ENCODE measurements at places on chromosomes 6 and 20.

DNA sequence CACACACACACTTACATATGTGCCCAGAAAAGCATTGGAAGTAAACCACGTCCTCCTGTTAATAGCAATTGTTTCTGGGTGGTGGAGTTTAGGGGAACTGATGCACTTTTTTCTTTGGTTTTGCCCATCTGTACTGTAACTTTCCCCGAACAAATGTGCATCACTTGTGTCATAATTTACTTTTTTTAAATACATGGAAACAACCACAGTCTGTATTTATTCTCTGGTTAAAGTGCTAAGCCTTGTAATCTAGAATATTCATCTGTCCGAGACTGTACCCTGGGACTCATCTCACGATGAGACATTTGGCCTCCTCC, 61.5 kb upstream of the CD93 start:
- no peak for DNase-seq

DNA sequence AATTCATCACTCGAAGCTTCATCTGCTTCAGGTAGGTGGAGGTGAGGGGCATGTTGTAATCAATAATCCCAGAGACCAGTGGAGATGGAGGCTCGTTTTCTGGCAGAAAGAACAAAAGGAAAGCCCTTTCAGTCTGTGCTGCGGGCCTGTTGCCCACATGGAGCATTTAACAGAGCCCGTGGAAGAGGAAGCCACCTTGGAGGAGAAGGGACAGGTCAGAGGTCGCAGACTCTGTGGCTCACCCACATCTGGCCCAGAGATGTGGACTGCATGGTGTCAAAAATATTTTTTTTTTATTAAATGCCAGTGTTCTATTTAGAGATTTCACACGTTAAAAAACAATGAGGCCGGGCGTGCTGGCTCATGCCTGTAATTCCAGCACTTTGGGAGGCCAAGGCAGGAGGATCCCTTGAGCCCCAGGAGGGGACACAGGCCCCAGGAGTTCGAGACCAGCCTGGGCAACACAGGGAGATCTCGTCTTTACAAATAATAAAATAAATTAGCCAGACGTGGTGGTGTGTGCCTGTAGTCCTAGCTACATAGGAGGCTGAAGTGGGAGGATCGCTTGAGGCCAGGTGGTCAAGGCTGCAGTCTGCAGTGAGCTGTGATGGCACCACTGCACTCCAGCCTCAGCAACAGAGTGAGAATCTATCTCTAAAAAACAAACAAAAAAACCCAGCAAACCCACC, 73.6 kb downstream of the NOL4L start:
- no peak for DNase-seq

GRCh38 chr6:160396292-160396691, 48.1 kb downstream of the SLC22A3 start:
- no peak for DNase-seq

GRCh38 chr6:1385129-1386037, 4.0 kb upstream of the FOXF2 start:
- no peak for DNase-seq

DNA sequence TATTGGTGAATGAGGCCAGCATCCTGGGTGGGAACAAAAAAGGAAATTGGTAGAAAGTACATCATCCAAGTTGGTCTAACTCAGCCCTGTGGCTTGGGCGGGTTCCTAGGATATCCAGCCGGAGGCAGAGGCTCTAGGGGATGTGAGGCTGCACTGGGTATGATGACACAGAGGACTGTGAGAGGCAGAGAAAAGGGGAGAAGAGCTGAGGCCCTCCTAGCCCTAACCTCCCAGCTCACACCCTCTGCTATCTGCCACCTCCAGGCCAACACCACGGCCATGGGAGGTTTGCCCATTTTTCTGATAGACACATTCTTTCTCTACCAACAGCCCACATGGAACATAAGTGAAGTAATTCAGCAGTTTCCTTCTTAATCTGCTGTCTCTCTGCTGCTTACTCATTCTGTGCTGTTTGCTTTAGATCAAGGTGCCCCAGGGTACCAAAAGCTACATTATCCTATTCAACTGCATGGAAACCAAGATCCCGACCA, 284.4 kb downstream of the ESR1 start:
- no peak for DNase-seq

Data from stimulated activated CD4-positive, alpha-beta T cell treated with anti-CD3 and anti-CD28 coated beads, Interleukin-12 subunit alpha, Interleukin-12 subunit beta, amount 100 ng/mL, for 24 hours (primary cell).